ENCODE measurements at places on chromosomes 13 and 19.

DNA sequence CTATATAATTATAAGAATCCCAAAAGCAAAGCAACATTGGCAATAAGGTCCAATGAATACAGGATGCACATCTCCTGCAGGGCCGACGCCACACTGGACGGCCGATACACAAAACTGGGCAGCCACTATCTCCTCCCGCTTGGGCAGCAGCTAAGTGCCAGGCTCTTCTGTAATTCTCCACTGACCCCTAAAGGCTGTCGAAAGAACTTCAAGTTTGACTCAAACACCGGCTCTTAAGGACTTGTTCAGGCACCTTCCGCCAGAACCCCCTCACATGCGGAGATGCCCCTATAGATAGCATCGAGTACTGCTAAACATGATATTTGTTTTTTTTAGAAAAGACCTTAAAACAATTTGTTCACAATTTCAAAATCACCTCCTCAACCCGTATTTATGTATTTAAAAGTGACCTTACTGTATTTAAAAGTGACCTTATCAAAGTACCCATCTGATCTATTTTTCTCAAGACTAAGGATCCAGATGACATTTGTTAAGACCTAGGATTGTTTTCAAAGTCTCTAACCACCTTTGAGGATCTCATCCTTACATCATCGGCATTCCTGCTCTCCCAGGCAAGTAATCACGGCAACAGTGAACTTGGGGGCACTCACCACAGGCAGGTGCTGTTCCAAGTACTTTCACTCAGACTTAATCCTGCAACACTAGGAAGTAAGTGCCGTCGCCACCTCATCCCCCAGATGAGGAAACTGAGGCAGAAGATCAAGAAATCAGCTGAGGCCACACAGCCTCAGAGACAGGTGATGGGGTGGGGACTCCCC, 77.8 kb downstream of the TUBGCP3 start:
- no peaks in the 10 kb centered on the region for H3K4me1 ChIP-seq
- no peaks in the 10 kb centered on the region for H3K36me3 ChIP-seq
- DNase-seq: peak; percentile 70
- H3K27me3 ChIP-seq: no peaks in the 10 kb centered on the region

DNA sequence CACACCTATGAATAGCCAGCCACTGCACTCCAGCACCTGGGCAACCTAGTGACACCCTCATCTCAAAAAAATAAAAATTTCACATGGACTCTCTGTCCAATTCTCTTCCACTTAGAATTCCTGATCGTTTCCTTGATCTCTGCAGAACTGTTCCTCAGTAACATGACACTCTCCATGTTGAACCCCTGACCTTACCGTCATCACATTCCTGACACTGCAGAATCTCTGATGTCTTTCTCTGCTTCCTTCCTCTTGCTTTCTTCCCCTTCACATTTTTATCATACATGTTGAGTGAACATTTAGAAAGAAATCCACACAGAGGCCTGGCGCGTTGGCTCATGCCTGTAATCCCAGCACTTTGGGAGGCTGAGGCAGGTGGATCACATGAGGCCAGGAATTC, 15.0 kb downstream of the ZNF114 start:
- H3K4me3 ChIP-seq: no peak overlapping the region
- no peak for DNase-seq
- no peak overlapping the region for H3K27ac ChIP-seq
- no peaks in the 10 kb centered on the region for H3K27me3 ChIP-seq

GRCh38 chr13:84399320-84400085, 517.2 kb upstream of the SLITRK1 start:
- H3K4me1 ChIP-seq: no peaks in the 10 kb centered on the region
- H3K36me3 ChIP-seq: no peaks in the 10 kb centered on the region
- H3K27me3 ChIP-seq: no peaks in the 10 kb centered on the region
- DNase-seq: no peak
- no peak overlapping the region for H3K4me3 ChIP-seq

DNA sequence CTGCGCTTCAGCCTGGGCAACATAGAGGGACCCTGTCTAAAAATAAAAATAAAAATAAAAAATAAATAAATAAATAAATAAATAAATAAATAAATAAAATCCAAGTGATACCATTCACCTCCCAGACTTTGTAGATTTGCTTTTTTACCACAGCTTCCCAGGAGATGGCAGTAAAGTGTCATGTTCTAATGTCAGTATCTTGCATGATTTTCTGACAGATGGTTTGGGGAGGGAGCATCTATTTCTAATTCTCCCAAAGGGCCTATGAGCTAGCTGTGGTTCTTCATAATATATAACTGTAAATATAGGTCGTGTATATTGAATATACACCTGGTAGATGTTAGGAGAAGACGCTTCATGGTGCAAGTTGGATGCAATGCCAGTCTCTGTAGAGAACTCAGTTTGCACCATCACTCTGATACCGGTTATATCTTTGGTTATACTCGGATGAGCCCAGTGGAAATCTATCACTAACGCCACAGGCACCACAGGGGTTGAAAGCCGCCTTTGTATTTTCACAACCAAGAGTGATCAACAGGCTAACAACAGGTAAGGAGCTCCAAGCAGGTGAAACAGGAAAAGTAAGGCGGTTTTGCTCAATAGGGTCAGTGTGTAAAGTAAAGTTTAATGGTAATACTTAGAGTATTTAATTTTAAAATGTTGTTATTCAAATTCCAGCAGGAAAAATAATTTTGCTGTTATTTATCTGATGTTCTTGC, 13.9 kb downstream of the APLP1 start:
- no peaks in the 10 kb centered on the region for H3K4me1 ChIP-seq
- DNase-seq: no peak
- no peak overlapping the region for H3K4me3 ChIP-seq
- H3K27me3 ChIP-seq: no peaks in the 10 kb centered on the region
- H3K36me3 ChIP-seq: peaks cover 3% of the 10 kb centered on the region

DNA sequence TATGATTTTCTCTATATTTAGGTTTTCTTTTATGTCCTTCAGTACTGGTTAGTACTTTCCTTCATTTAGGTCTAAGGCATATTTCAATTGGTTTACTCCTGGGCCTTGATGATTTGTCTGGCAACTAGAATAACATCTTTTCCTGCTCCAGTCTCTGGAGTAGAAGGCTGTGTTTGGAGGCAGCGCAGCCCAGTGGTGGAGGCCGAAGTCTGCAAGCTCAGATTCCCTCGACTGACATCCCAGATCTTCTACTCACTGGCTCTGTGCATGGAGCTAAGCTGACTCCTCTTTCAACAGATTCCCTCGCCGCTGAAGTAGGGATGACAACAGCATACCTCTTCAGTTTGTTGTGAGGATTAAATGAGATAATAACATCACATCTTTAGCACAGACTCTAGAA, 141.0 kb downstream of the RAP2A start:
- peaks cover under 1% of the 10 kb centered on the region for H3K4me1 ChIP-seq
- DNase-seq: peak; percentile 22
- no peak overlapping the region for H3K27ac ChIP-seq
- no peak overlapping the region for H3K4me3 ChIP-seq
- H3K36me3 ChIP-seq: no peaks in the 10 kb centered on the region

- no peak overlapping the region for H3K27ac ChIP-seq
- no peak for DNase-seq
- H3K36me3 ChIP-seq: no peaks in the 10 kb centered on the region
- H3K27me3 ChIP-seq: no peaks in the 10 kb centered on the region
- no peaks in the 10 kb centered on the region for H3K4me1 ChIP-seq
Measured at GRCh38 chr13:94481941-94482340, 2.5 kb upstream of the DCT start.

DNA sequence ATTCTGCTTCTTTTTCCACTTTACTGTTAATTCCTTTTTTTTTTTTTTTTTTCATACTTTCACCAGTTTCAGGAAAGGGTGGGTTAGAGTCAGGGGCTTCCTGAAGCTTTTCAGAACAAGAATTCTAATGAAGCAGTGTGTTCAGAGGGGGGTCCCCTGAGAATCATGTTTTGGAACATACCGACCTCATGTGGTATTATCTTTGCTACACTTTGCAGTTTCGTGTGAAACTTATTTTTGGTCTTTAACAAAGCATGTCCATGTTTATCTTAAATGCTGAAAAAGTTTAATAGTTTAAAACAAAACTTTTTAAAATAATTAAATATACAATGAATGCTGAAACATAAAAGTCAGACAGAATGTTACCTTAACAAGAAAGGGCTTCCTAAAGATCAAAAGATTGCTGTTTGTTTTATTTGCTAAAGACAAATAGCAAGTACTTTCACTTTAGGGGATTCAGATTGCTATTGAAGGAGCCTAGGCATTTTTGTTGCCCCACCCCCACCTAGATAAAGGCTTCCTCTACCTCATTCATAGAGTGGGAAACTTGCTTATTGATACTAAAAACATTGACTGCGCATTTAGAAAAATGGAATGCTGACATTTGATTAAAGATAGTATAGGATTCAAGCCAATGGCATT, 21.1 kb upstream of the POMP start:
- H3K27ac ChIP-seq: no peak overlapping the region
- H3K36me3 ChIP-seq: no peaks in the 10 kb centered on the region
- H3K4me1 ChIP-seq: no peaks in the 10 kb centered on the region
- no peak for DNase-seq

GRCh38 chr13:25148402-25148771, 23.7 kb downstream of the AMER2 start:
- no peaks in the 10 kb centered on the region for H3K27me3 ChIP-seq
- DNase-seq: no peak
- no peak overlapping the region for H3K4me3 ChIP-seq
- no peaks in the 10 kb centered on the region for H3K36me3 ChIP-seq
- no peak overlapping the region for H3K27ac ChIP-seq

DNA sequence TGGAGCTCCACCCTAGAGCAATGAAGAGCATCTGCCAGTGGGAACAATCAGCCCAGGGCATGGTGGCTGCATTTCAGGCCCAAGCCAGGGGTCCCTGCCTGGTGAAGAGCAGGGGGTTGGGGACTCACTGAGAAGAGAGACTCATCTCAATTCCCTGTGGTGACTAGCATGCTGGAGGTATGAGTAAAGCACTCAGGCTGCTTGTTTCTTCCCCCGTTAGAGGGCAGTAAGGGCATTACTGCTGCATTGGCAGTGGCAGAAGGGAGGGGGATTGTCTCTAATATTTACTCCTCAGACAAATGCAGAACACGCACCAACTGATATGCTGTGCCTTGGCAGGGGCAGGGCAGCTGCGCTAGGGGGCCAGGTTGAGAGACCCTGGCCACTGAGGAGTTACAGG, 329.1 kb downstream of the SLITRK5 start:
- 0 out of 2 replicates have a peak, but pooled peaks cover 3% of the 10 kb centered on the region for H3K36me3 ChIP-seq
- no peaks in the 10 kb centered on the region for H3K4me1 ChIP-seq
- H3K4me3 ChIP-seq: no peak overlapping the region
- no peak for DNase-seq
- no peaks in the 10 kb centered on the region for H3K27me3 ChIP-seq

DNA sequence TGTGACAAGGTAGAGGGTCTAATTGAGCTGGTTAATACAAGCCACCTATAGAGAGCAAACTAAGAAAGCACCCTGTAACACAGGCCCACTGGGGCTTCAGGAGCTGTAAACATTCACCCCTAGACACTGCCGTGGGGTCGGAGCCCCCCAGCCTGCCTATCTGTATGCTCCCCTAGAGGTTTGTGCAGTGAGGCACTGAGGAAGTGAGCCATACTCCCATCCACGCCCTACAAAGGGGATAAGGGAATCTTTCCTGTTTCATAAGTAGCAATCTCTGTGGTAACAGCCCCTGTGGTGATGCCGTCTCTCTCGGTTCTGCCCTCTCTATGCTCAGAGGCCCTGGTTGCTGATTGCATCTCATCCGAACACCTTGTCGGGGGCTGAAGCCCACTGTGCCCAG, 94.2 kb upstream of the GJB6 start:
- H3K4me3 ChIP-seq: no peak overlapping the region
- H3K27ac ChIP-seq: no peak overlapping the region
- no peaks in the 10 kb centered on the region for H3K4me1 ChIP-seq
- H3K27me3 ChIP-seq: no peaks in the 10 kb centered on the region

DNA sequence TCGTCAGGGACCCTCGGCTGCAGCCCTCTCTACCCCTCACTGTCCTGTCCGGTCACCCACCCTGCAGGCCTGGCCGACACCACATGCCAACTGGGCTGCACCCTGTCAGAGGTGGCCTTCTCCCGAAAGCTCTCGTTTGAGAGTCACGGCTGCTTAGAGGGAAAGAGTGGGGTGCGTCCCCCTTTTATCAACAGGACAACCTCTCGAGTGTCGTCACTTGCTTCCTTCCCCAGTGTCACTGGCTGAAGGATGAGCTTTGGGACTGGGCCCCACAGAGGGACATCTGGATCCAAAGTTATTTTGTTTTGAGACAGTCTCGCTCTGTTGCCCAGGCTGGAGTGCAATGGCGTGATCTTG, 28.5 kb downstream of the MAP2K2 start:
- H3K4me1 ChIP-seq: peaks cover 1% of the 10 kb centered on the region
- no peak overlapping the region for H3K4me3 ChIP-seq
- H3K27ac ChIP-seq: no peak overlapping the region
- H3K27me3 ChIP-seq: no peaks in the 10 kb centered on the region

DNA sequence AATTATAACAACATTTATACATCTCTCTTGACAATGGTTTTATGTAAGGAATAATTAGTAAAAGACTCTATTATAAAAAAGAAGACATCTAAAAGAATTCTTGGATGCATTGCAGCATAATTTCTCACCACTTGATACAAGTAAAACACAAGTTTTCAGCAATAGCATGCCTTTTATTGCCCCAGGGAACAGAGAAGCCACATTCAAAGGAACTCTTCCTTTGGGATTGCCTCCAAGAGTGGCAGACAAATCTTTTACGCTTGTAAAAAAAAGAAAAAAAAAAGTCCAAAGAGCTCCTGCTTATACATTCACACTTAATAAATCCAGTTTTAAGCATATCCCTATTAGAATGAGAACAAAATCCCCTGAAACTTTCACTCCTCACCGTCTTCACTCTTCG, 2357.8 kb upstream of the PCDH20 start:
- H3K4me3 ChIP-seq: no peak overlapping the region
- H3K27me3 ChIP-seq: no peaks in the 10 kb centered on the region
- no peak overlapping the region for H3K27ac ChIP-seq
- no peaks in the 10 kb centered on the region for H3K36me3 ChIP-seq
- H3K4me1 ChIP-seq: no peaks in the 10 kb centered on the region

Measured in iPS DF 6.9 (cell line).